Activated naive CD4-positive, alpha-beta T cell treated with anti-CD3 and anti-CD28 coated beads for 36 hours (primary cell): ENCODE measurements at places on chromosomes 6 and 20. TPM values are rescaled to one million over a fixed set of nuclear protein-coding genes. Genes with fewer than 3 reads are reported as not detected.

AIF1 gene
- total RNA-seq = 129 TPM

TAAR9 gene
- total RNA-seq = not detected

GJA1 gene
- total RNA-seq = 0.29 TPM

ETV7 gene
- 0.67 TPM for total RNA-seq
